ENCODE measurements at places on chromosomes 7 and 10.

- no peak for DNase-seq
Measured at GRCh38 chr7:25308246-25308645, 80.0 kb upstream of the NPVF start.

GRCh38 chr7:2512179-2512661, 7.4 kb upstream of the LFNG start:
- DNase-seq: peak; percentile 58

- DNase-seq: no peak
Measured at GRCh38 chr7:80960244-80960795, 41.5 kb upstream of the SEMA3C start.

- peak; percentile 69 for DNase-seq
Measured at GRCh38 chr7:140242057-140243031, 65.6 kb upstream of the KDM7A start.

- peak; percentile 92 for DNase-seq
Measured at GRCh38 chr7:55557666-55558188, 14.6 kb downstream of the VOPP1 start.

GRCh38 chr10:108445746-108446145, 1281.2 kb upstream of the SORCS1 start:
- no peak for DNase-seq

DNA sequence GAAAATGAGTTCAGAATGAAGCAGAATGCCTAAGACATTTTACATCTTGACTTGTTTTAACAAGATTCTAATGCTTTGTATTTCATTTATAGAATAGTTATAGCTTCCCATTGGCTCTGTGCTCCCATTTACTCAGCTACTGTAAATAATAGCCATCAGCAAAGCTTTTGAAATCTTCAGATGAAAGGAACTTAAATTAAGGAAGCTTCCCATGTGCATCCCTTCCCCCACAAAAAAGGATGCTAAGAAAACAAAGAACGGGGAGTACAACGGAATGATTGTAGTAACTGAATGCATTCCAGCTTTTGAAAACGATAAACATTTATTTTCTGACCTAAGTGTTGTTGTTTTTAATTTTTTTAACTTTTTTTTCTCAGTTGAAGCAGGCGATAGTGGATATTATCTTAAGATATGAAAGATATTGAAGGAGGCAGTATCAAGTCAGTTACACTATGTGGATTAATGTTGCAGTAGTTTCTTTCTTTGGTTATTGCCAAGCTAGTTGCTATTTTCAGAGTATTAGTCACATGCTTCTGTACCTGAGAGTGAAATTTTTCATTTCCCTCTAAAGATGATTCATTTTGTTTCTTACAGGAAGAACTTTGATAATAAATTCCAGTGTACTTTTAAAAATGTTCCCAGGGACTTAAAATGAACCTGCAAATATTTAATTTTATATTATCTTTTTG, 129.2 kb downstream of the KCND2 start:
- peak; percentile 75 for DNase-seq

DNA sequence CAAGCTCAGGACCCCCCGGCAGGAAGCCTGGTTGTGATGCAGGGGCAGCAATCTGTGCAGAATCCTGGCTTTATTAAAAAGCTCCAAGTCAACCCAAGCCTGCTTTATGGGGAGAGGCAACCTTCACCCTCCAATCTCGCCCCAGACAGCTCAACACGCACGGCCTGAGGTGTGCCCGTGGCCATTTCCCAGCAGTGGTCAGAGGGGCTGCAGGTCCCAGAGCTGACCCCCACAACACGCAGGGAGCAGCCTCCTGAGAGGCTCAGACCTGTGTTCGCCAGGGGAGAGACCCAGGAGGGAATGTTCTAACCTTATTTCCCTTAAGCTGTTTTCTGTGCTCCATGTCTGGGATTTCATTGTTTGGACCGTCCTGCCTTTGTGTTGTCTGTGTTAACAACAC, 108.2 kb downstream of the CTBP2 start:
- no peak for DNase-seq

DNA sequence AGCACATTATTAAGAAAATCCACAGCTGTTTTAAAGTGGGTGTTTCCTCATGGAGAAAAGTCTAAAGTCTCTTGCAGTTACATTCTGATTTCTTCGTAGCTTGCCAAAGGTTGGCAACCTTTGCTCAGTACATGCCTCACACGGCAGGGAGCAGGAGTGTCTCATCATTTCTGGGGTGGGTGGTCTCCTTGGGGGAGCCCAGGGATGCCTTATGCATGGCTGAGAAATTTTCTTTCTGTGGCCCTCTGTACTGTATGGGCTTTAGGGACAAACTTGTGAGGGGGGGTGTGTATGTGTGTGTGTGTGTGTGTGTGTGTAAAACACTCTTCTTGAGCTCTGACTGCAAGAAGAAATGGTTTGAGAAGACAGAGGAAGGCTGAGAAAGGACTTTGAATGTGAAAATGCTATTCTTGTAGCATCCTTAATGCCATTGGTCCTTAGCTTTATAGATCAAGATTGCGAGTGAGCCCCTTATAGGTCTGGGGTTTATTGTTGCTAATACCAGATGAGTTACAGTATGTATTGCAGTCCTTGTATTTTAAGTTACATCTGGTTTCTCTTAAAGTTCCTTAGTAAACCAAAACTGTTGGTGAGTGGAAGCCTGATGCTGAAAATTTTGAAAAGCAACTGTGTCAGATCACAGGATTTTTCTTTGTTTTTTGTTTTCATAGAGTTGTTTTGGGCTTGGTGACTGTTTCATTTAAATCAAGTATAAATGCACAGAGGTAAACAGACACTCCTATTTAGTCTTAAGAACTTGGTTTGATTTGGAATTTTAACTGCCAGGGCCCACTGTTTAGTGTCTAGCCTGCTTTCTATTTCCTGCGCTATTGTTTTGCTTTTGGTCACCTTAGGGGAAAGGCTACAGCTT, 242.0 kb downstream of the BICC1 start:
- no peak for DNase-seq

DNA sequence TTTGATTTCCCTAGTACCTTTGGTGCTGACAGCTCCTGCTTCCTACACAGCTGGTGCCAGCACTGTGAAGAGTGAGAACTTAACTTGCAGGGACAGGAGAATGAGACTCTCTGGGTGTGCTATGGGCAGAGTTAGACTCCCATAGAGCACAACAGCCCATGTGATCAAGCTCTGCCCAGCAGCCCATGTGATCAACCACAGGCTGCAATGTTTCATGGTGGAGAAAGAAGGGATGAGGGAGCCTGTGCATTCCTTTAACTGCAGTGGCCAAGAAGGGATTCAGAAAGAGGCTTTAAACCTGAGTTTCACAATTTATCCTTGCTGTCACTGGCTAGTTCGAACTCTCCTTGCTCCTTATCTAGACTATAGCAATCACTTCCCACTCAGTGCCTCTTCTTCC, 10.0 kb upstream of the MEST start:
- DNase-seq: no peak

Data from GM12865 (cell line).